ENCODE measurements at places on chromosomes 6 and 20.

DNA sequence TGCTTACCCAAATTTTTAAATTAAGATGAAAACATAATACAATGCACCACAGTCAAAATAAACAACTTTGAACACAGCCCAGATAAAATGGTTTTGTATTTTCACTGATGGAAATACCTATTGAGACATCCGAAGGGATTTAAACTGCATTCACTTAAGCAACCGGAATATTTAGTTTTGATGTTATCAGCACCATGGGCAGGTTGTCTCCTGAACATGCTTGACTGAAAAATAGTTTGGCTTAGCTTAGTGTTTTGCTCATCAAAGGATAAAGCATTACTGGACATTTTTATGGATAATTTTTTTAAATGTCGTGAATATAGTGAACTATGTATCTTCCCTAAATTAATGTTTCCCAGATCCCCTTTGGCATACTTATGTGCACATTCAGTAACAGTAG is 177.5 kb downstream of the GJA1 start:
- DNase-seq = no peak

DNA sequence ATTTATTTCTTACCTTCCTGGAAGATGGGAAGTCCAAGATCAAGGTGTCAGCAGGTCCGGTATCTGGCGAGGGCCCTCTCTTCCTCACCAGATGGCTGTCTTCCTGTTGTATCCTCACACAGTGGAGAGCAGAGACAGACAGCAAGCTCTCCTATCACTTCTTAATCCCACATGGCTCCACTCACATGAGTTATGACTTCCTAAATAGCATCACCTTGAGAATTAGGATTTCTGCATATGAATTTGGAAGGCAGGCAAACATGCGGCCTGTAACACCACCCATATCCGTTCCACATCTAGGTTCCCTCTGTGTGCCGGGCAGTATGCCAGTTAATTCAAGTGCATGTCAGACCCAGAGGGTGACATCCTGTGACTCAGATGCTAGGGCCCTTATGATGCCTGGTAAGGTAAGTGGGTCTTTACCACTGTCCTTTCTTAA is 2.1 kb downstream of the RAET1E start:
- DNase-seq = peak; percentile 69

GRCh38 chr6:157514659-157515496 is 133.9 kb downstream of the ZDHHC14 start:
- DNase-seq = peak; percentile 32

- DNase-seq = no peak
These were observed 22.3 kb upstream of the KCNK16 start for GRCh38 chr6:39344821-39345280.

GRCh38 chr20:49507741-49508434 is 25.4 kb upstream of the KCNB1 start:
- no peak for DNase-seq

GRCh38 chr6:45844986-45845385 is 170.7 kb downstream of the CLIC5 start:
- no peak for DNase-seq

- no peak for DNase-seq
These were observed 67.5 kb downstream of the JARID2 start for GRCh38 chr6:15313367-15313766.

- DNase-seq = no peak
These were observed 72.9 kb downstream of the SNX5 start for GRCh38 chr20:17895641-17896171.

DNA sequence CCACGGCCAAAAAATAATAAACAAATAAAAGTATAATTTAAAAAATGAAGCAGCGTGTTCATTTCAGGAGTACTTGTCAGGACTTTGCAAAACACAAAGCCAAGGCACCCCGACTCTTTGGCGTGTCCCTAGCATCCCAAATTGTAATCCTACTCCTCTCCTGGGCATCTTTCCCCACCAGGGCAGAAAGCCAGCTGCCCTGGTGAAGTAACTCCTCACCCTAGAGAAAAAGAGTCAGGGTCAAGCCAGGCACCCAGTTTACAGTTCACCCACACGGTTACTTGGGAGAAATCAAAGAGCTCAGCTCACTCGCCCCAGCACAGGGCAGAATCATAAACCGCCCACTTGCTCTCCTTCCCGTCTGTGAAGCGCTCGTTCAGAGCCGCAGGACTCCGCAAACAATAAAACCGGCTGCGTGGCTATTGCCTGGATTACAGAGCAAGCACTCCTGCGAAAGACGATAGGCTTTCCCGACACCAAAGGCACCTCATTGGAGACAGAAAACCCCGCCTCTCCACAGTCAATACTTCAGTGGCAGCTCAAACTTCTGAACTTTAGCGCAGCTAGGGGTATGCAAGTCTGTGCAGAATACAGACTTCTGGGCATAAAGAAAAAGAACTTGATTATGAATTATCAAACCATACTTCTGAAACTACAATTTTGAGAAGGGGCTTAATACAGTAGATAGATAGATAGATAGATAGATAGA is 73.0 kb upstream of the NHSL1 start:
- peak; percentile 83 for DNase-seq

- DNase-seq = no peak
These were observed 75.0 kb downstream of the SHLD1 start for GRCh38 chr20:5825130-5825719.

DNA sequence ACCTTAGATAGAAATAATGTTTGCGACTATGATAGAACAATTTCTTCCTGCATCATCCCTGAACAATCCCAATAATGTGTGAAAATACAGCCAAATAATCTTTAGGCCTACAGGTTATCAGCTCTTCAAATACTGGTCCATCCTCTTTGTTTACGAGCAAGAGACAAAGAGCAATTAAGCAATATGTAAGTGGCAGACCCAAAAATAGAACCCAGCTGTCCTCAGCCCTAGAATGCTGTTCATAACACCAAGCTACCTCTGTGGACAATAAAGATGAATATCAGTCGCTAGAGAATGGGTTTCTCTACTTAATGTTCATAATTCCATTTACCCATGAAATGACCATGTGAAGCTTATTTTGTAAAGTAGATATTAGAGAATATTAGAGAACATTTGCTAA is 28.4 kb upstream of the OSTM1 start:
- DNase-seq = no peak

DNA sequence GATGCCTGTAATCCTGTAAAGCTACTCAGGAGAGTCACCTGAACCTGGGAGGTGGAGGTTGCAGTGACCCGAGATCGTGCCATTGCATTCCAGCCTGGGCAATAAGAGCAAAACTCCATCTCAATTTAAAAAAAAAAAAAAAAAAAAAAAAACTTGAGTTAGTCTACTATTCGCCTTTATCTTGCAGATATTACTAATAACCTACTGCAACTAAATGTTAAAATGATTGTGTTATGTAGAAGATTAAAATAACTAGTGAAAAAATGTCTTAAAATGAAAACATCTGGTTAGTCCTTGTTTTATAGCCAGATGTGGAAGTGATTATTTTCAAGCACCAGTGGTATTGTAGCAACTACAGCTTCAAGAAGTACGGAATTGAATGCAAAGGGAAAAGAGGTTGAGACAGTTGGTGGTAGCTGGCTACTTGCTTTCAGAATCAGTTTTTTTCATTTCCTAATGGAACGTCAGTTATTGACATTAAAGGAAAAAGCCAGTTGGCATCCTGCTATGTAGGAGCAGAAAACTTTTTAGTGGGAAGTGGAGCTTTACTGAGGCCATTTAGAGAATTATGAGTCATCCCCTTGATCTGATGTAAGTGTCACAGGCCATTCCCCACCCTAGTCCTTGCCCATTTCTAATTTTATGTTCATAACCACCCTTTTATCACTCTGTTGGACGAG is 43.8 kb upstream of the DYNLRB1 start:
- peak; percentile 81 for DNase-seq

- no peak for DNase-seq
These were observed 64.7 kb downstream of the KCNS1 start for GRCh38 chr20:45036044-45036755.

GRCh38 chr6:147611992-147612391 is 103.5 kb downstream of the SAMD5 start:
- no peak for DNase-seq

DNA sequence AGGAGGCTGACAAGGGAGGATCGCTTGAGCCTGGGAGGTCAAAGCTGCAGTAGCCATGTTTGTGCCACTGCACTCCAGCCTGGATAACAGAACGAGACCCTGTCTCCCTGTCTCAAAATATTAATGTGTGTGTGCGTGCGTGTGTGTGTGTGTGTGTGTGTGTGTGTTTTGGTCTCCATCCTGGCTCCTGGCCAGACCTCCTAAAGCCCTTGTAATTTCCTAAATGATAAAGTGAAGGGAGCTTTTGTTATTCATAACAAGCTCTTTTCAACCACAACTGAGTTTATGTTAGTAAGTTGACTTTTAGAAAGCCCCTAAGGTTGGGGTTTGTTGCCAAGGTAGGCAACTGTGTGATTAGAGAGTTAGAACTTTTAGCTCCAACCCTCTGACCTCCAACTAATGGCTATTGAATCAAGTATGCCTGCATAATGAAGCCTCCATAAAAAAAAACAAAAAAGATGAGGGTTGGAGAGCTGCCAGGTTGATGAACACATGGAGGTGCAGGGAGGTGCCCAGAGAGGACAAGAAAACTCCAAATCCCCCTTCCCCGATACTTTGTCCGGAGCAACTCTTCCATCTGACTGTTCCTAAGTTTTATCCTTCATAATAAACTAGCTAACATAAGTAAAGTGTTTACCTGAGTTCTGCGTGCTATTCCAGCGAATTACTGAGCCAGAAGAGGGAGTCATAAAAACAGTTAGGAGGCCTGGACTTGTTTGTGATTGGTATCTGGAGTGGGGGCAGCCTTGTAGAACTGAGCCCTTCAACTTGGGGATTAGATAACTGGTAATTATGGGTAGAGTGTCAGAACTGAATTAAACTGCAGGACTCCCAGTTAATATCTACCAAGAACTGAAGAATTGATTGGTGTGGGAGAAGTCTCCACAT is 5.3 kb upstream of the AIF1 start:
- DNase-seq = no peak

- no peak for DNase-seq
These were observed 25.6 kb upstream of the MC3R start for GRCh38 chr20:56222945-56223344.

DNA sequence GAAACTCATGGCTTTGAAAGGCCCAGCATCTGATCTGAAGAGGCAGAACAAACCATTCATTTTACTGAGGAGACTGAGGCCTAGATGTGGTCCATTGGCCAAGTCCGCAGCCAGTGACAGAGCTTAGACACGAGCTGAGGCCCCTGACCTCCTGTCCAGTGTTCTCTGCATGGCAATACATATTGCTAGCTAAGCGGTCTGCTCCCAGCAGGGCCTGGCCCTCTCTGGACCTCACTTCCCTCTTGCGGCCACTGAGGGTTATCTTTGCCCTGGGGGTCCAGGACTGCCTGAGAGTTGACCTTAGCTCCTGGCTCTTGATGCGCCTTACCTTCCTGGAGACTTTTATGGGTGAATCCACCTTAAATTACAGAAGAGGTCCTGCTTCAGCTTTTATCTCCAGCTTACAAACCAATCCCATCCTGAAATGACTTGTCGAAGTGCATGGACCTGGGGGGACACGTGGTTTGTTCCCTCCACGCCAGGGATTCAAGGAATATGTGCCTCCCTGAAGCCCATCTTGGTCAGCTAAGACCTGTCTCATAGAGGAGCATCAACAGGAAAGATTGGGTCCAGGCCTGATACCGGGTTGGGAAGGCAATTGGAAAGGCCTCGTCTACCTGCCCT is 75.6 kb downstream of the CNBD2 start:
- no peak for DNase-seq

DNA sequence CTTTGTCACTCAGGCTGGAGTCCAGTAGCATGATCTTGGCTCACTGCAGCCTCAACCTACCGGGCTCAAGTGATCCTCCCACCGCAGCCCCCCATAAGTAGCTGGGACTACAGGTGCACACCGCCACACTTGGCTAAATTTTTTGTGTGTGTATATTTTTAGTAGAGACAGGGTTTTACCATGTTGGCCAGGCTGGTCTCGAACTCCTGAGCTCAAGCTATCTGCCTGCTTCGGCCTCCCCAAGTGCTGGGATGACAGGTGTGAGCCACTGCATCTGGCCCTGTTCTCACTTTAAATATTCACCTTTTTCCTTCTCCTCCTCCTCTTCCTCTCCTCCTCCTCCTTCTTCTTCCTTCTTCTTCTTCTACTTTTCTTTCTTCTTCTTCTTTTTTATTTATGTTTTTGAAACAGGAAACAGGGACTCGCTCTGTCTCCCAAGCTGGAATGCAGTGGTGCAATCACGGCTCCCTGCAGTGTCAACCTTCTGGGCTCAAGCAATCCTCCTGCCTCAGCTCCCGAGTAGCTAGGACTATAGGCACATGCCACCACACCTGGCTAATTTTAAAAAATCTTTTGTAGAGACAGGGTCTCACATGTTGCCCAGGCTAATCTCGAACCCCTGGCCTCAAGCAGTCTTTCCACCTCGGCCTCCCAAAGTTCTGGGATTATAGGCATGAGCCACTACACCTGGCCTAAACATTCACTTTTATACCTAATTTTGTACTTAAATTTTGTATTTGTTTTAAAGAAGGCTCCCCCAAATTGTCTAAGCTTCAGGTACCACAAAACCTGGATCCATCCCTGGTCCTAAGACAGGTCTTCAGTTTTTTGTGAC is 47.2 kb upstream of the NCOA3 start:
- DNase-seq = no peak

GRCh38 chr6:20678831-20679352 is 144.6 kb downstream of the CDKAL1 start:
- no peak for DNase-seq

GRCh38 chr6:79665725-79666551 is 34.8 kb downstream of the SH3BGRL2 start:
- DNase-seq = no peak

GRCh38 chr6:33592280-33592594 is 12.2 kb upstream of the BAK1 start:
- no peak for DNase-seq
